ENCODE measurements at places on chromosomes 6 and 20.
A peak's percentile ranks its signal among the peaks of the same experiment; 100 is the strongest.

DNA sequence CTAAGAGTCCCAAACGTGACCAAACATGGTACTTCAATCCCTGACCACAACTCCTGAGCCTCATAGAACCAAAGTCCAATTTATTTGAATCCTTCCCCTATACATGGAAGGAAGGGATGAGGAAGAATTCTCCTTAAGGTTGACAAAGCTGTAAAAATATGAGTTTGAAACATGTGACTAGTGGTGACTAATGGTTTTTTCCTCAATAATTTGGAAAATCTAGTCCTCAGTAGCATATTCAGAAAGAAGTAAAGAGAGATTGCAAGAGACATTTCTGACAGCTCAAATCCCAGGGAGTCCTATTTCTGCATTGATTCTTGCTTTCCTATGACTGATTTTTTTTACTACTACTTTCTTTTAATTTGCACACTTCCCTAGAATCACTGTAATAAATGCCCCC, 443.7 kb downstream of the FRK start:
- DNase-seq, result no peak

DNA sequence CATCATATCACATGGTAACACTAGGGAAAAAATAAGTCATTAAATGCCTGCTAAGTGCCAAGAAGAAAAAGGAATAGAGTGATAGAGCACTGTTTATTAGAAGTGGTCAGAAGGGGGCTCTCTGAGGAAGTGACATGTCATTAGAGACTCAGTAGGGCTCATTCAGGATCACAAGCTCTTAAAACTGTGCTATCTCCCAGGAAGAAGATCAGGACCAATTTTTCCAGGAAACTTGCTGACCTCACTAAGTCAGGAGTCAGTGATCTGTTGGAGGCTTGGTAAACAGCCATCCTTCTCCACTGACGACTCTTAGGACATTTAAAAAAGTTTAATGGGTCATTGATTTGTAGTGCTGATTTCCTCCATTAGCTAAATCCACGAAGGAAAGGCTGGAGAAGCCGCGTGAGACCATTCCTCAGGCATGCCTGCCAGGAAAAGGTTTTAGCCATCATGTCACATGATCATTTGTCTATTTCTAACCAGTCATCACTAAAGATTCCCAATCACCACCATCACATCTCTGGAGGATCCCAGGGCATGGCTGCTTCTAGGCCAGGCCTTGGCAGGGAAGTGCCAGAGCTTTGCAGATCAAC, 5.9 kb upstream of the PTPN1 start:
- DNase-seq, result no peak

GRCh38 chr6:101396548-101397173, 3.2 kb downstream of the GRIK2 start:
- DNase-seq, result peak; percentile 4

GRCh38 chr6:111361648-111362047, 121.4 kb downstream of the REV3L start:
- no peak for DNase-seq

DNA sequence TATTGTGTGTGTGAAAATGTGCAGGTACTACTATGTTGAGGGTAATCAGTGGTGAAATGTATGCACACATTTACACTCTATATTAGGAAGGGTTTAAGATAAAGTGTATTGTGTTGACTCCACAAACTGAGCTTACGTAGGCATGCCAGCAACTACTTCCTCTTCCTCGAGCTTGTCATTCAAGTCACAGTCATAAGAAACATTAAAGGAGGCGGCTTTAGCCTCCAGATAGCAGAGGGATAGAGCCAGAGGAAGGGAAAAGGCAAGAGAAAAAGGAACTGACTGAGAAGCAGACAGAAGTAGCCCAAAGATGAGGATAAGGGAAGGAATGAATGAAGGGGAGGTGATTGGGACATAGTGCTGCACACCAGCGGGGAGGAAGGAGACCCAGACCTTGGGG, 55.2 kb downstream of the SMLR1 start:
- DNase-seq, result no peak

All from stimulated activated CD4-positive, alpha-beta T cell treated with anti-CD3 and anti-CD28 coated beads, TNF-alpha, amount 100 ng/mL, for 1 hour (primary cell).